ENCODE measurements at places on chromosomes 13 and 19.

DNA sequence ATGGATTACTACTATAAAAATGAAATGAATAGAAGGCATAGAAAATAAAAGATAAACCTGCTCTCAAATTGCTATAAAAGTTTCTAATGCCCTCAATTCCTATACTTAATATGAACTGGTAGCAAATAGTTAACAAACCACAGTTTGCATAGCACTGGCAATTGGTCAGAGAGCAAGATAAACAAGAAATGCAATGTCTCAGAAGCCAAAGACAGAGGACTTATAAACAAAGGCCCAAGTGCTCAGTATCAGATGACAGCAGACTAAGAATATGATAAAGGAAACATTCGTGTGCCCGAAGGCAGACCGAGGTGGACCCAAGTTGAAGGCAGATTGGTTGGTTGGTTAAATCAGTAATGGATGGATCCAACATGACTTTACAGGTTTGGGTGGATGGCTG lies 50.6 kb downstream of the IPO5 start:
- DNase-seq = peak; percentile 69

DNA sequence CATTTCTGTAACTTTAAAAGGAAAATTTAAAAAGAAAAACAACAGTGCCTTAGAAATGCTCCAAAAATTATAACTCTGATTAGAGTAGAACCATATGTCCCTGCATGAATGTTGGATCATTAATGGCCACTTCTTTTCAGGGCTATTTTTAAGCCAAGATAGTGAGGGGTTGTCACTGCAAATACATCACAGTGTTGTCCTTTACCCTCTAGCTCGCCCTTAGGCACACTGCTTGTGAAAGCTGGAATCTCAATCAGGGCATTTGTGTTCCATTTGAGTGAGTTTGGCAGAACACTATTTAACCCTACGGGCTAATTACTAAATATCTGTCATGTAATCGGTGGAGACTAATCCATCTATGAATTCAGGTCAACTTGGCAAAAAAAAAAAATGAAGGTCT lies 212.2 kb downstream of the NHLRC3 start:
- no peak for DNase-seq

DNA sequence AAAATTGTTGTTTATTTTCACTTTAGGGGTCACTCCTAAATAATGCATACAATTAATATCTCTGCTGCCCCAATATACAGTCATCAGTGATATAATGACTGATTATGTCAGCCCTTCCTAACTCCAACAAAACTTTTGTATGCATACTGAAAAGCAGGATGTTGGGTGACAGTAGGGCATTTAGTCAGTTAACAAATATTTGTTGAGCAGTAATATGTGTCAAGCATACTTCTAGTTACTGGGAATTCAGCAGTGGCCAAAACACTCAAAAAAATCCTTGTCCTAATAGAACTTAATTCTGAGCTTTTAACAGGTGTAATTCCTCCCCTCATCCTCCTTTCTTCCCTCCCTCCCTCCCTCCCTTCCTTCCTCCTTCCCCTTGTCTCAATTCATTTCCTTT lies 560.7 kb upstream of the KLHL1 start:
- DNase-seq = no peak

DNA sequence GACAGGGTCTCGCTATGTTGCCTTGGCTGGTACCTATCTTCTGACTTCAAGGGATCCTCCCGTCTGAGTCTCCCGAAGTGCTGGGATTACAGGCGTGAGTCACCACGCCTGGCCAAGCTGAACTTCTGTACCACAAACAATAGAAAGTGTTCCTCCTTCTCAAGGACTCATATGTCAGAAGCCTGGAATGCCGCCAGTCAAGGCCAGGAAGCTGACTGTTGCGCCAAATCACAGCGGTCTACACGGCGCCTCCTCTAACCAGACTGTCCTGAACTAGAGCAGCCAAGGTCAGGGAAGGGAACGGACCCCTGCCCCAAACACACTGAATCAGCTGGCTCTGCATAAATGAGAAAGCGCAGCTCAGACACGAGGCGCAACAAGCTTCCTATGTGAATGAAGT lies 14.6 kb downstream of the RAB20 start:
- peak; percentile 45 for DNase-seq

DNA sequence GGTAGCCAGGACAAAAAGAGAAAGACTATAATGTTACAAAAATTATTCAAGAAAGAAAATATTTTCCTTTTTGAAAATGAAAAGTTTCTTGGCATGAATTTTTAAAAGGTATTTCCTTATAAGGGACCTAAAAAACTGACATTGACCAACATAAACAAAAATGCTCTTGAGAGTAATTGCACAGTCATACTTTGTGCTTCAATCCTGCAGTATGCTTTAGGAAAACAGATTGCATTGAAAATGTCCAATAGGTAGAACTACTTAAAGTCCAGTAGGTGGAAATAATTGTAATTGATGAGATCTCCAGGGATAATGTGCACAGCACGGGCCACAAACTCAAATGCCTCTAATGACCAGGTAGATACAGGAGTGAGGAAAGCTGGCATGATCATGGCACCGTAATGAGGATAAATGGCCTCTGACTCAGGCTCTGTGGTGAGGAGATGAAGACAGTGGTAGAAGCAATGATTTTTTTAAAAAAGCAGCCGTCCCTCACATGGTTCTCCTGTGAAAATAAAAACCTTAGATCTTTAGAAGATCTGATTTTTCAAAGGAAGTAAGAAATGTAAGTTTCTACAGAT lies 278.0 kb downstream of the ITGBL1 start:
- no peak for DNase-seq

- no peak for DNase-seq
Observed at GRCh38 chr13:83536153-83536552, 346.1 kb downstream of the SLITRK1 start.

DNA sequence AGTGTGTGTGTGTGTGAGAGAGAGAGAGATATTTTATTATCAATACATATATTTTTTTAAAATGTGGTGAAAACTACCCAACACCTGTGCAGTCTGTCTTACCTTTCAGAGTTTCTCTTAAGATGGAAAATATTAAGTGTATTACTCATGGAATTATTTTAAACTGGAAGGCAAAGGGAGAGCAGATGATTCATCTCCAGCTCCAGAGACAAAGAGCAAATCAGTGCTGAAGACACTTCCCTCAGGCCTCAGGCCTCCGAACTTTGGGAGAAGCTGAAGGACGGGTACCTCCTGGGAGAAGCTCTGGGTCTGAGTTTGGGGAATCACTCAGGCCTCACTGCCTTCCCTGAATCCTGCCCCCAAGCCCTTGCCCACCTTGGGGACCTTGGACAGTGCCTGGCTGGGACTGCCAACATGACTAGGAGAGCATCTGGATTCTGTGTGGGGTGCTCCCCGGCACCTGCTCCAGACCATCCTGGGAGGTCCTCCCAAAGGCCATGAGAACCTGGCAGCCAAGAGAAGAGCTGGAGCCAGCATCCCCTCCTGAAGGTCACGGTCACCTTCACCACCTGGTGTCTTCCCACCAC lies 170.4 kb upstream of the UBL3 start:
- DNase-seq = no peak

GRCh38 chr19:5621311-5621944 lies 1.1 kb downstream of the SAFB2 start:
- DNase-seq = no peak

DNA sequence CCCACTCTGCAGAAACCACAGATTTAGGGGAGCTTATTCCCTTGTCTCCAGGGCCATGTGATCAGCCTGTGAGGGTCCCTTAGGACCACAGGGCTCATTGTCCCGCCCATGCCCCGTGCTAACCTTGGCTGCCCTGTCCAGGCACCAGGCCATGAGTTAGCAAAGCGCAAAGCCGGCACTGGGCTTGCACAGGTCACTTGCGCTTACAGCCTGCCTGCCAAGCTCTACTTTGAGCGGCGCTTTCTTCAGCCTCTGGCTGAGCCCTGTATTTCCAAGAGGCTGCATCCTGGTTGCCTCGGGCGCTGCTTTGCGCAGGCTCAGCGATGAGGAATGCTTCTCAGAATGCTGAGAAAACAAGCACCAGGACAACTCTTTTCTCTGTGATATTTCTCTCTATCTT lies 188.0 kb downstream of the TDRD3 start:
- no peak for DNase-seq

- DNase-seq = no peak
Observed at GRCh38 chr13:102839462-102839861, 6.4 kb upstream of the ERCC5 start.

DNA sequence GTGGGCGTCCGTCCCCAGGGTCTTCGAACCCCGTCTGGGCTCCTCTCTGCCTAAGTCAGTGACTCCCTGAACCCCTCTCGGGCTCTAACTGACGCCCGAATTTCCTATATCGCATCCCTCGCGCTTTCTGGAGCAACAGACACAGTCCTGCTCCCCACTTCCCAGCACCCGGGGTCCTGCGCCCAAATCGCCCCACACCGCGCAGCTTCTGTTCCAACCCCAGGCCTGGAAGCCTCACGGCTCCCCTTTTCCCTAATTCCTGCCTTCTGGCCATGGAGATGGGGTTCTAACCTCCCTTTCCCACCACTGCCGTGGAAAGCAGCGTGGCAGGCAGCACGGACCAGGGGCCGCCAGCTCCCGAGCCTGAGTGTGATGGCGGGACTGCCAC lies 1.6 kb upstream of the GRTP1 start:
- no peak for DNase-seq

- no peak for DNase-seq
Observed at GRCh38 chr19:5323475-5323811, 17.2 kb downstream of the PTPRS start.

GRCh38 chr19:14529254-14530004 lies at the start of gene TECR:
Gene TECR (plus strand): TSS chr19:14529594. CDS start chr19:14529697, 103 bp downstream.
- peak; percentile 98 for DNase-seq

GRCh38 chr13:33235564-33235963 lies 50.0 kb downstream of the STARD13 start:
- no peak for DNase-seq

DNA sequence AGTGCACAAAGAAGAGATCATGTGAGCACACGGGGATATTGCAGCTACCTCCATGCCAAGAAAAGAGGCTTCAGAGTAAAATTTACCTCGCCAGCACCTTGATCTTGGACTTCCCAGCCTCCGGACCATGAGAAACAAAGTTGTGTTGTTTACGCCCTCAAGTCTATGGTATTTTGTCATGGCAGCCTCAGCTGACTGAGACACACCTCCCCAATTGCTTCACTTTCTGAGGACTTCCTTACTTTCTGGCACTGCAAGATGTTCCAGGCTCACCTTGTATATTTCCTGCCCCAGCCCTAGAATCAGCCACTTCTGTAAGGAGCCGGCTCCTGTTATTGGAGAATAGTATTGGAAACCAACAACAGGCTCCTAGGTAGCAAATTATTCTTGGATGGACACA lies 6.6 kb upstream of the CEBPG start:
- no peak for DNase-seq

DNA sequence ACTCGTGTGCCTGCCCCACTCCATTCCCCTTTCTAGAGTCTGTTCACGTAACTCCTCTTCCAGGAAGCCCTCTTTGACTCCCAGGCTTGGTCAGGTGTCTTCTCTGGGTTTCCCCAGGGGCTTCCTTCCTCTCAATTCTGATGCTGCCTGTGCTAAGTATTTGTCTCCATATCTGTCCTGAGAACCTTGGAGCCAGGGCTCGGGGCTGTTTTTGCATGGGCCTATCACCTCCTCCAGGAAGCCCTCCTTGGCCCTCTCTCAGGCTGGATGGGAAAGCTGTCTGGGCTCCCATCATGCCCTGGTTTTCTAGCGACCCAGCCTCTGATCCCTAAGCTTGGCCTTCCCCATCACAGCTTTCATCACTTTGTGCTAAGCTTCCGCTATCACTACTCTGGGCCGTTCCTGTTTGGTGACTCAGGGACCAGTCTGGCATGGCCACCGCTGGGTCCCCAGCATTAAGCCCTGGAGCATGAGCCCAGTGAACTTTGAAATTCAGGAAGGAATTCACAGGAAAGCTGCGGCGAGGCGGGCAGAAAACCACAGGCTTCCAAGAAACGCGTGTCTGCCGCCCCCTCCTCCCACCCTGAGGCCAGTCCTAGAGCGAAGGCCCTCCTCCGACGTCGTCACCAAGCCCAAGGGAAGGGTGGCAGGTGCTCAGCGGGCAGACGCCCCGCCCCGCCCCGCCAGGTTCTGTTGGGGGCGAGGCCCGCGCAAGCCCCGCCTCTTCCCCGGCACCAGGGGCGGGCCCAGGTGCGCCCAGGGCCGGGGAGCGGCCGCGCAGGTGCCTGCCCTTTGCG lies 486 bp upstream of the SPINT2 start:
- DNase-seq = peak; percentile 63

GRCh38 chr13:50842990-50843256 lies 569 bp downstream of the DLEU7 start:
- no peak for DNase-seq

GRCh38 chr19:39599116-39599515 lies 3.2 kb upstream of the LGALS13 start:
- DNase-seq = peak; percentile 23

GRCh38 chr13:59975807-59976435 lies 187.8 kb downstream of the DIAPH3 start:
- no peak for DNase-seq
